GM04504 (cell line): ENCODE measurements at places on chromosomes 5 and 9.

- no peak for DNase-seq
Measured at GRCh38 chr5:84028093-84028492, 307.4 kb upstream of the HAPLN1 start.

DNA sequence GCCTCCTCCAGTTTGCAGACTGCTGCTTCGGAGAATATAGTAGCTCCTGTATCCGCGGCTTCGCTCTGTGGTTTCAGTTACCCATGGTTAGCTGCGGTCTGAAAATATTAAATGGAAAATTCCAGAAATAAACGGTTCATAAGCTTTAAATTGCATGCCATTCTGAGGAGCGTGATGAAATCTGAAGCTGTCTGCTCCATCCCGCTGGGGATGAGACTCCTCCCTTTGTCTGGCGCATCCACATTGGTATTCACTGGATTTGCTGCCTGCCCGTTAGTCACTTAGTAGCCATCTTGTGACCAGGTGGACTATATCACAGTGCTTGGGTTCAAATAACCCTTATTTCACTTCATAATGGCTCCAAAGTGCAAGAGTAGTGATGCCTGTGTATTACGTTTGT is 36.3 kb downstream of the MSX2 start:
- DNase-seq: no peak

DNA sequence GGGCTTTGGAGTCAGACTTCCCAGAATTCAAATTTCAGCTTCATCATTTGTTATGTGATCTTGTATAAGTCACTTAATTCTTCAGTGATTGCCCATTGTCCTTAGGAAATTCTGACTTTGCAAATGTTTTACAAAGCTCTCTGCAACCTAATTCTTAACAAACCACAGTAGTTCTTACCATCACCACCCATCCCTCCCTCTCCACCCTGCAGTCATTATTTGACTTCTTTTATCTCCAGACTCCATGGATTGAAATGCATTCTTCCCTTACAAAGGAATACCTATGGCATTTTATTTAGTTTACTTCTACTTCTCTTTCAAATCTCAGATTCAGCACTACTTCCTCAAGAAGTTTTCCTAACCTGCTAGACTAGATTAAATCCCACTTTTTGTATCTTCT is 23.1 kb downstream of the SHLD3 start:
- DNase-seq: no peak

DNA sequence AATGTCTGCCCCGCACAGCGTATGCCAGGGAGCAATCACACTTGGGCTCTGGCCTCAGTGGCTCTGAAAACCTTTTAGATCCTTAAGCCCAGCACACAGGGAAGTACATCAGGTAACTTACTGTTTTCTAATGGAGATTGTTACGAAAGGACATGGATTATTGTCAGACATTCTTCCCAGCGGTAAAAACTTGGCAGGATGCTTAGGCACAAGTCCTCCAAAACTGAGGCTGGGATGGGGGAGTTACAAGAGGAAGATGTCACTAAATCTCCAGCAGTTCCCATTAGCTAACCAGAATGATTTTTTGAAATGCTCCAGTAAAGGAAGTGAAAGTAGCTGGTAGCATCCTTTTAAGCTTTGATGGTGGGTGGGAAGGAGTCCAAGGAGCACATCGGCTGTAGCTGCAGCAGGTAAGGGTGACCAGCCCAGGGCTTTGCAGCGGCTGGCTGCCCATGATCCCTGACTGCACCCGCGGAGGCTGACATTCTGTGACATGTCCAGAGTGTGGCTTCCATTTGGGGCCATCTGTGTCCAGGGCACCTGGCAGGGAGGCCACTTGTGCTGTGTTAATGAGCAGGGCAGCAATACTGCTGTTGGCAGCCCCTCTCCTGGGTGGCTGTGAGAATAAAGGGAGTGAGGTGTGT is 165.8 kb downstream of the GADD45G start:
- no peak for DNase-seq

DNA sequence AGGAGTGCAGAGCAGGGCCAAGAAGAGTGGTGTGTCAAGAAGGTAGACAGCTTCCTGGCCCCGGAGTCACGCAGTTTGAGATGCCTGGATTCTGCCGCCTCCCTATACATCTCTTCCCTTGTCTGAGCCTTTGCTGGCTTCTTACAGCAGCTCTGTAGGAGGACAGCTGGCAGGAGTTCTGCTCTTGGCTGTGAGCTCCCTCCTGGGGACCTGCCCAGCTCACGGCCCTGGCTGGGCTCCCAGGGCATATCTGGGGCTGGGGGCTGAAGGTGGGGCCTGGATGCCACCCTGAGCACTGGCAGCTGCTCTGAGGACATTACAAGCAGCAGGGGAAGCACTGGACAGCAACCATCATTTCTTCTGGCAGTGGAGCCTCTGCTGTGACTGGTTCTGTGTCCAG is 786 bp upstream of the TSSK1B start:
- no peak for DNase-seq

DNA sequence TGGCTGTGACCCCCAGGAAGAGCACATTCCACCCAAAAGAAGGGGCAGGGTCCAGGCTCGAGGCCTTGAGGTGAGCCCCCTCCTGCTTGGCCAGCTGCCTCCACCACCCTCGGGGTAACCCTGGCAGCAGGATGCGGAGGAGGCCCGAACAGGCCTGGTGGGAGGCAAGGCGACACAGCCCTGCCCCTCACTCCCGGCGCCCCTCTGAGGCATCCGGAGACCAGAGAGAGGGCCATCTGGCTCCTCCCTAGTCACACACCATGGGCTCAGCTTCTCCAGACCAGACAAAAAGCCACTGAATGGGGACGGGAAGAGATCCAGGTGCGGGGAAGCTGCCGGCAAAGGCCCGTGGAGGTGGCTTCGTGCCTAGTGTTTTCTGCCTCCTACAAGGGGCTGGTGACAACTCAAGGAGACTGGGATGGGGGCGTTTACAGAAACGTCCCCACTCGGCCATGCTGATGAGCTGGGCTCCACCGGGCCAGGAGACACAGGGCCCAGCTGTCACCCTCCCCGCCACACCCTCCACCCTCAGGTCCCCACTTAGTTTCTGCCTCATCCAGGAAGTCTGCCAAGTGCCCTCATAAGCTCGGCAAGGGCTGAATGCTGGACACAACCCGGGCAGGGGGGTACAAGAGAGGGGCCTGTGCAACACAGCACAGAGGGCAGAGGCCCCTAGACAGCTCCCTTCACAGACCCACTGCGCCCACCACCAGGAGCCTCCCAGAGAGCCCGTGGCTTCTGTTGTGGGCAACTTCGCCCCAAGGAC is 41.9 kb downstream of the NACC2 start:
- no peak for DNase-seq

- DNase-seq: no peak
Measured at GRCh38 chr9:111668026-111668573, 6.7 kb downstream of the GNG10 start.

DNA sequence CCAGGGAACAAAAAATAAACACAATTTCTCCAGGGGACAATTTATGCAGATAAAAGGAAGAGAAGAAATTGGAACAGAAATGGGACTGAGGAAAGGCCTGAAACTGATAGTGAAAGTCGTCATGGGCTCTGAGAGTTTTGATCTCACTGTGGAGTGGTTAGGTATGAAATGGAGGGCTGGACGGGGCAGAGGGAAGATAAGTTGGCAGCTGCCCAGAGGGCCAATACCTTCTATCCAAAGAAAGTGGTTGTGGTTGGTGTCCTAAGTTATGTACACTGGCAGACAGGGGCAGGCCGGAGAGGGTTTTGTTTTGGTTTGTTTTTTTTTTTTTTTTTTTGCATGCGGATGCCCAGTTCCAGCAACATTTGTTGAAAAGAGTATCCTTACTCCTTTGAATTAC is 46.1 kb downstream of the ZNF618 start:
- DNase-seq: no peak

DNA sequence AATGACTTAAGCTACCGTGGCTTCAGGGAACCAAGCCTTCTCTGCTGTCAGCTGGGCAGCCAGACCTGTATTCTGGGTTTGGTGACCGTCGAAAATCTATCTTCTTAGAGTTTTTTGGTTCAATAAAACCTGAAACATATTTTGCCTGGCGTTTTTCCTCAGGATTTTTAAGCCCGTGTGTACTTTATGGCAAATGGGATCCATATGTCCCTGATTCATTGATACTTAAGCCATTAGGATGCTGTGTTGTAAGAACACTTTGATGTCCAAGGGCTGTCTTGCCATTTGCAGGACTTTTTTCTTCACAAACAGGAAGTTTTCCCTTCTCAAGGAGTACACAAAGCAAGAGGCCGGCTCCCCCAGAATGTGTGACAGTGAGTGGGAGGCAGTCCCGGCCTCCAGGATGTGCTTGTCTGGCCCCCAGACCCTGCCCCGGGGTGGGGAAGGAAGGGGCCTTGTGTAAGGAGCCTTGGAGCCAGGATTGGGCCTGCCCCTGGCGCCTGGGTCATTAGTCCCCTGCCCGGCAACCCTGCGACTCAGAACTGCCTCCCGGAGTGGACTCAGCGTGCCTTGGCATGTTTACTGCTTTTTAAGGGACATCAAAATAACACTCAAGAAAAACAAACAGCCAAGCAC is 83.4 kb upstream of the SMIM23 start:
- DNase-seq: no peak

DNA sequence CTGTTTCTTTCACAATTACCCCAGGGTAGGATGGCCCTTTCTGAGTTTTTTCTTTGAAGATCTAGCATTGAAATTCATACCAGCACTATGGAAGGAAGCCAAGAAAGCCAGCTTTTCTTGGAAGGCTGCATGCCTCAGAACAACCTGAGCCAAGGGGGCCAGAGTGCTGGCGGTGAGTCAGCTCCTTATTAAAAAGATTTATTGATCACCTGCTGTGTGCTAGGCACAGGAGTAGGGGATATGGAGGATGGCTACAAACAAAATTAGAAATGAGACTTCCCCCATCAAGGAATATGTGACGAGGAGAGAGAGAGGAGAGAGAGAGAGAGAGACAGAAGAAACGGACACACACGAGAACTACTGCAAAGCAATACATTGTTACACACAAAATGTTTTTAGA is 184.6 kb upstream of the PUM3 start:
- no peak for DNase-seq
